GM18507 (cell line): ENCODE measurements at places on chromosomes 5 and 9.

GRCh38 chr5:122015471-122015870 is 53.7 kb downstream of the SRFBP1 start:
- no peak for DNase-seq

- no peak for DNase-seq
Observed at GRCh38 chr5:149940077-149940574, 4.5 kb downstream of the PDE6A start.

DNA sequence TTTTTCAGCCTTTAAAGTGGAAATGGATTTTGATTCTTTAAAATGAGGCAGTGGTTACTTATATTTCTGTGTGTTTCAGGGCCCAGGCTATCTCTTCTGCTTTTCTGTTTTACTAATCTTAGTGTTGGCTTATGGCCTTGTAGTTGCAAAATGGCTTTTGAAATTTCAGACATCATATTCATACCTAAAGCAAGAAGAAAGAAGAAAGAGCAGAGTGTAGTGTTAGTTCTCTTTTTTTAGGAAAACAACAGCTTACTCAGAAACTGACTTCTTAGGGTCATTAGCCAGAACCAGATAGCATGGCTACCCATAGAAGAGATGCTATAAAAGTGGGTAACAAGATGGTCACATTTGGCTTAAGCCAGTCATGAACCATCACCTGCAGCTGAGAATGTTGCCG is 20.9 kb downstream of the ZBED3 start:
- no peak for DNase-seq

DNA sequence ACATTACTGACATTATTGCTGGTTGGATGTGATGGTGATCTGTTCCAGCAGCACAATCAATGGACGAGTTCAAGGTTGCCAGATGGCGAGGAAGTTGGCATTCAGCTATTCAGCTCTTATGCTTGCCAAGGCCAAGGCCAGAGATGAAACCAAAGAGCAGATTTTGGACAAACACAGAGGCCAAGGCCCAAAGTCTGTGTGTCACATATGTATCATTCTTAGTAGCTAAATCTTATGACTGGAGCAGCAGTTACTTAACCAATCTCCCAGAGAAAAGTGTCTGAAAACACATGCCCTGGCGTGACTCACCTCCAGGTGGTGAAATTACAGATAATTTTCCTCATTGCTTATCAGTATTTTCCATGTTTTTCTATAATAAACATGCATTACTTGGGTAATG is 189.0 kb upstream of the EGFLAM start:
- no peak for DNase-seq

- no peak for DNase-seq
Observed at GRCh38 chr9:37229882-37230482, 109.6 kb downstream of the ZCCHC7 start.

DNA sequence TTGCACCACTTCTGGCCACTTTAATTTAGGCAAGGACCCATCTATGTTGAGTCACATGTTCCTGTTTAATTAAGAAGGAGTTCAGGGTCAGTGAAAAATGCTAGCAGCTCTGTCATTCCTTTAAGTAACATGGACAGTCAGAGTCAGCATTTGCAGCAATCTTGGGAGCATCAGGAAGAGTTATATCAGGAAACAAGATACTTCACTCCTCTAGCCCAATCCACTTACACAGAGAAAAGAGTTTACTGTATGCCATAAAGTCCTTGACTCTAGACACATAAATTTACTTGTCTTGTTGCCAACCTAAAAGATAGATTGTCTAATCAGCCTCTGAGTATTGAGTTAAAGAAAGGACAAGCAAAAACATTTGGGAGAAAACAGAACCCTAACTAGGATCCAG is 266.7 kb downstream of the PJA2 start:
- DNase-seq = no peak

- no peak for DNase-seq
Observed at GRCh38 chr5:119476341-119476740, 24.0 kb downstream of the HSD17B4 start.
